ENCODE measurements at places on chromosomes 6 and 20.

GRCh38 chr6:150588888-150589499, 10.7 kb upstream of the PLEKHG1 start:
- no peak for DNase-seq

DNA sequence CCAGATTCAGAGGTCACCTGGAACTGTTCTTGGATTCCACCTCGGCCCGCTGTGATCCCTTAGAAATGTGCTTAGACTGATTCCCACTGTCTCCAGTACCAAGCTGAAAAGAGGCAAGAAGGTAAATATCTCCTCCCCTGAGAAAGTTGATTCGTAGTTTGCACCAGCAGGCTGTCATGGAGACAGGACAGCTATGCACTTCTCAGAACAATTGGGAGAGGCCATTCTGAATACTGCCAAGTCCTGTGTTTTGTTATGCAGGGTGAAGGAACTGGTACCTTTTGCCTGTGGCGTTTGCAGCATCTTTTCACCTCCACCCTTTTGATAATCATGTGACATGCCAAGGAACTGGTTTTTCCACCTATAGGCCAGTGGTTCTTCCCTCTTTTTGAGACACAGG, 58.2 kb upstream of the RNGTT start:
- DNase-seq = no peak

DNA sequence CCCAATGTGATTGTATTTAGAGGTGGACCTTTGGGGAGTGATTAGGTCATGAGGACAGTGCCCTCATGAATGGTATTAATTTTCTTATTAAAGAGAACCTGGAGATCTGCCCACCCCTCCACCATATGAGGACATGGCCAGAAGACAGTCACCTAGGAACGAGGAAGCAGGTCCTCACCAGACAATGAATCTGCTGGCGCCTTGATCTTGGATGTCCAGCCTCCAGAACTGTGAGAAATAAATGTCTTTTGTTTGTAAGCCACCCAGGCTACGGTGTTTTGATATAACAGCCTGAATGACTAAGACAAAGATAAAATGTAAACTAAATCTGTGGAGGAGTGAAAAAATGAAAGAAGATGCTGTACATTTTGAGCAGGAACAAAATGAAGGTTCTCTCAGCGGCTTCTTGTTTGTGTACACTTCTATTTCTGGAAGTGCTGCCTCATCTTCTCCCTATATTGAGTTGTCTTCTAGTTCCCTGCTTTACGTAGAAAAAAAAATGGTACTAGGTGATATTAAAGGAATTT, 1.5 kb upstream of the IPCEF1 start:
- no peak for DNase-seq

DNA sequence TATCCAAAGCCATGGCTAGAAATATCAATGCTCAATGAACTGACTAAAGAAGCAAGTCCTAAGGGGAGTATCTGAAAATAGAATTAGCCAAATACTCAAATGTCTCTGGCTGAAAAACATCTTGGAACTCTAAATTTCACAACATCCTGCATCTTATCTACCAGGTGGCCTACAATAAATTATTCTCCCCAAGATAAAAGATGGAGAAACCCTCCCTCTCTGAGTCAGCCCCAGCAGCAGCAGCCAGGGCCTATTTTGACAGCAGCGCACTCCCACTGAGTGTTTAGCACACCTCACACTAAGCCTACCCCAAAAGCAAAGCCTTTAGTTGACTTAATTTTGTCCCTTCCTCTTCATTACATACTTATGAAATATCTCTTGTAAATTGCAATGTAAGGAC, 5.9 kb downstream of the CALHM6 start:
- DNase-seq = no peak

- DNase-seq = no peak
These were observed 100.9 kb downstream of the PREP start for GRCh38 chr6:105301756-105302616.

All from C1 segment of cervical spinal cord (tissue), 14 donors.